HT1080 (cell line): ENCODE measurements at places on chromosomes 2 and 18. TPM values are rescaled to one million over a fixed set of nuclear protein-coding genes. Genes with fewer than 3 reads are reported as not detected.

Gene CXCR4
- total RNA-seq: not detected in 2 replicates

Gene SNED1
- 1.8 and 2.7 TPM in 2 replicates for total RNA-seq

Gene UCN
- 9.3 and 12.6 TPM in 2 replicates for total RNA-seq

Gene SCN2A
- 4.4 and 4.6 TPM in 2 replicates for total RNA-seq

Gene TFCP2L1
- total RNA-seq: 0.10 and 0.33 TPM in 2 replicates

Gene ZNF892
- total RNA-seq: 0.32 and 1.5 TPM in 2 replicates

Gene STK11IP
- 17.1 and 18.2 TPM in 2 replicates for total RNA-seq

Gene LYG1
- total RNA-seq: 0.17 TPM in 1 of 2 replicates, not detected in the other

Gene STEAP3
- total RNA-seq: 67.8 and 87.6 TPM in 2 replicates

Gene YES1
- 30.2 and 33.8 TPM in 2 replicates for total RNA-seq

Gene ATP6V1B1
- not detected in 2 replicates for total RNA-seq

Gene TM4SF20
- total RNA-seq: not detected in 2 replicates

Gene PKDCC
- 5.4 and 11.4 TPM in 2 replicates for total RNA-seq

Gene DSEL
- total RNA-seq: 4.6 and 4.9 TPM in 2 replicates

Gene CROCC2
- not detected in 2 replicates for total RNA-seq

Gene RNF152
- total RNA-seq: 3.1 and 4.0 TPM in 2 replicates

Gene IL1RL1
- not detected in 2 replicates for total RNA-seq

Gene PDE6D
- total RNA-seq: 14.3 and 20.5 TPM in 2 replicates

Gene NAT8
- not detected in 2 replicates for total RNA-seq

Gene TIA1
- total RNA-seq: 58.1 and 66.6 TPM in 2 replicates

Gene DRC1
- not detected in 2 replicates for total RNA-seq

Gene C2orf81
- total RNA-seq: 0.37 and 2.2 TPM in 2 replicates

Gene ANKRD30B
- total RNA-seq: not detected in 2 replicates

Gene SERPINB7
- total RNA-seq: 50.9 and 71.5 TPM in 2 replicates

Gene ROCK2
- 19.5 and 20.6 TPM in 2 replicates for total RNA-seq

Gene ERMN
- 0.03 and 0.06 TPM in 2 replicates for total RNA-seq

Gene FOXD4L1
- 0.05 TPM in 1 of 2 replicates, not detected in the other for total RNA-seq

Gene DES
- total RNA-seq: not detected in 2 replicates

Gene ARMC9
- total RNA-seq: 11.0 and 13.0 TPM in 2 replicates

Gene PPP1R1C
- not detected in 2 replicates for total RNA-seq

Gene CTLA4
- total RNA-seq: not detected in 2 replicates

Gene MAP3K20
- total RNA-seq: 22.6 and 25.2 TPM in 2 replicates

Gene LIMS3
- 4.1 and 6.4 TPM in 2 replicates for total RNA-seq

Gene SP140L
- 9.3 and 10.4 TPM in 2 replicates for total RNA-seq

Gene ZNF407
- total RNA-seq: 7.2 and 8.2 TPM in 2 replicates

Gene SAG
- not detected in 2 replicates for total RNA-seq

Gene GULP1
- 18.5 and 21.8 TPM in 2 replicates for total RNA-seq

Gene CASP10
- total RNA-seq: 1.5 and 2.0 TPM in 2 replicates

Gene WBP1
- total RNA-seq: 31.0 and 47.8 TPM in 2 replicates

Gene FSIP2
- total RNA-seq: not detected in 2 replicates

Gene LYPD6
- total RNA-seq: 2.3 and 3.1 TPM in 2 replicates

Gene DCDC2C
- 0.33 and 1.1 TPM in 2 replicates for total RNA-seq

Gene DNER
- total RNA-seq: 42.9 and 51.3 TPM in 2 replicates

Gene GORASP2
- 34.5 and 40.0 TPM in 2 replicates for total RNA-seq

Gene NBAS
- total RNA-seq: 25.5 and 34.2 TPM in 2 replicates

Gene CD8A
- total RNA-seq: not detected in 2 replicates

Gene CCBE1
- 22.0 and 31.1 TPM in 2 replicates for total RNA-seq

Gene OSBPL6
- total RNA-seq: 8.7 and 18.3 TPM in 2 replicates

Gene CYP26B1
- 0.05 TPM in 1 of 2 replicates, not detected in the other for total RNA-seq

Gene SCYGR4
- total RNA-seq: not detected in 2 replicates

Gene RMND5A
- 32.1 and 42.2 TPM in 2 replicates for total RNA-seq

Gene EHD3
- total RNA-seq: 14.1 and 17.5 TPM in 2 replicates

Gene MAB21L4
- total RNA-seq: not detected in 2 replicates

Gene SCYGR3
- not detected in 2 replicates for total RNA-seq
